Stimulated activated CD4-positive, alpha-beta T cell treated with anti-CD3 and anti-CD28 coated beads, Interleukin-1b, Interleukin-23, amount 100 ng/mL, for 24 hours (primary cell): ENCODE measurements at places on chromosomes 13 and 19.

GRCh38 chr19:33256261-33256660 lies 30.6 kb upstream of the SLC7A10 start:
- no peak for DNase-seq

DNA sequence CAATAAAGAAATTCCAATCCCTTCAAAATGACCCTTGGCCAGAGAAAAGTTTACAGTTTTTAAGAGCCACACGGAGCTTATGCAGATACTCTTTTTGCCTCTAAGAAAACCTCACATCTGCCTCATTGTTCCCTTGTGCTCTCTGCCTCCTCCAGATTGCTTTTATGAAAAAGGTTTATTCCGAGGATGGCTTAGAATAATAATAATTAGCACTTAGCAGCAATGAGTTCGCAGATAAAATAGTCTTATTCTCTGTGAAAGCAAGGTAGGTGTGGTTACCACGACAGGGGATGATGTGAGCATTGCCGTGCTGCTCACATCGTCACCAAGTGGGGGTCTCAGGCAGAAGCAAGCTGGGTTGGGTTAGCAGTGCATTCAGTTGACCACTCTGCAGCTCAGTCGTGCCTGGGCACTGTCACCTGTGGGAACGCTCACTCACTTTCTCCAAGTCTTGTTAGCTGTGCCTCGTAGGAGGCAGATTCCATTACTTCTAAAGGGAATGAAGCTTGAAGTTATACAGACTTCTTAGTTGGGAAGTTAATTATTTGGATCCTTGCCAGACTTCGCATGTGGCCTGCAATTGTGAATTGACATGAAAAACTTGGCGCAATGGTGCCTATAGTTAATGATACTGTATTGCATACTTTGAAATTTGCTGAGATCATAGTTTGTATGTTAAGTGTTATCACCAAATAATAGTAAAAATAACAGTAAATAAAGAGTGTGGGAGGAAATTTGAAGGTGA lies 157.2 kb downstream of the MYO16 start:
- DNase-seq = no peak

DNA sequence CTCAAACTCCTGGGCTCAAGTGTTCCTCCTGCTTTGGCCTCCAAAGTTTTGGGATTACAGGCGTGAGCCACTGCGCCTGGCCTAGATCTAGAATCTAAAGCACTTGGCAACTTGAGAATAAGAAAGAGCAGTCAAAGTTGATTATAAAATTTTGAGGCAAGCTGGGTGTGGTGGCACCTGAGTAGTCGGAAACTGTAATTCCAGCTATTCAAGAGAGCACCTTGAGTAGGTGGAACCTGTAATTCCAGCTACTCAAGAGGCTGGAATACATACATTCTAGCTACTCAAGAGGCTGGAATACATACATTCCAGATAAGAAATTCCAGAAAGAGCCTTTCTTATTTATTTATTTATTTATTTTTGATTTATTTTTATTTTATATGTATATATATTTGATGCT lies 8.3 kb upstream of the NAA16 start:
- DNase-seq = no peak

- no peak for DNase-seq
These were observed 248.8 kb downstream of the RGCC start for GRCh38 chr13:41706152-41706551.

- no peak for DNase-seq
These were observed 668.1 kb downstream of the SLITRK5 start for GRCh38 chr13:88339271-88339741.

- DNase-seq = no peak
These were observed 1272.1 kb upstream of the PCDH20 start for GRCh38 chr13:62687732-62688131.

DNA sequence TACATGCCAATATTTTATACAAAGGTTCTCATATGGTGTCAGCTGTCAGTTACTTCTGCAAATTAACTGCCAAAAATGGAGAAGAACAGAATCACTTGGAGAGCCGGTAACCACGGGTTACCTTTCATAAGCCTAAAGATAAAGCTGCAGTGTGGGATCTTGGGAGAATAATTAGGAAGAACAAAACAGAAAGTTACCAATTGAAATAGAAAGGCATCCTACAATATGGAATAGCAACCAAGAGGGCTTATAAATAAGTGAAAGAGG lies 74.2 kb downstream of the TSHZ3 start:
- DNase-seq = no peak

DNA sequence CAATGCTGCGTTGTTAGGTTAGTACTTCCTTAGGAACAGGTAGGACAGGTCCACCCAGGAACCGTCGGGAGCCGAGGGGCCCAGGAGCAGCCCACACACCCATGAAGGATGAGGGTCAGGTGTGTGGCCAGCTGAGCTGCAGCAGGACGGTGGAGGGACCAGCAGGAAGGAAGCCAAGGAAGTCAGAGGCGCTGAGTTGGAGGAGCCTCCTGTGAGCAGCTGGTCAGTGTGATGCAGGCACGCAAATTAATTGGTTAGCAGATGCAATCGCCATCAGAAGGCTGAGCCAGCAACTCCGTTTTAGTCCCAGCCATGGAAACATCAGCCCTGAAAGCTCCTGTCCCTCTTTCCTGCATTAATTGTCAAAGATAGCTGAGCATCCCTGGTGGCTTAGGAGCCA lies 114.9 kb upstream of the SOX1 start:
- DNase-seq = no peak
